AG09309 (cell line): ENCODE measurements at places on chromosomes 4 and X.

DNA sequence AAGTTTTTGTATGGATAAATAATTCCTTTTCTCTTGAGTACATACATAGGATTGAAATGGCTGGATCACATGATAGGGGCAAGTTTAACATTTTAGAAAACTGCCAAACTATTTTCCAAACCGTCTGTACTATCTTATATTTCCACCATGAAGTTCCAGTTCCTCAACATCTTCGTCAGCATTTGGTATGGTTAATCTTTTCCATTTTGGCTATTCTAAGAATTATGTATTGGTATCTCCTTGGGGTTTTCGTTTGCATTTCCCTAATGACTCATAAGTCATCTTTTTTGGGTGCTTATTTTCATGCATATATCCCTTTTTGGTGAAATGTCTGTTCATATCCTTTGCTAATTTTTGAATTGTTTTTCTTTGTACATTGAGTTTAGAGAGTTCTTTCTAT is 227.7 kb downstream of the DLG3 start:
- no peak for DNase-seq

- no peak for DNase-seq
These were observed 21.3 kb upstream of the PDGFC start for GRCh38 chr4:156992943-156993342.

DNA sequence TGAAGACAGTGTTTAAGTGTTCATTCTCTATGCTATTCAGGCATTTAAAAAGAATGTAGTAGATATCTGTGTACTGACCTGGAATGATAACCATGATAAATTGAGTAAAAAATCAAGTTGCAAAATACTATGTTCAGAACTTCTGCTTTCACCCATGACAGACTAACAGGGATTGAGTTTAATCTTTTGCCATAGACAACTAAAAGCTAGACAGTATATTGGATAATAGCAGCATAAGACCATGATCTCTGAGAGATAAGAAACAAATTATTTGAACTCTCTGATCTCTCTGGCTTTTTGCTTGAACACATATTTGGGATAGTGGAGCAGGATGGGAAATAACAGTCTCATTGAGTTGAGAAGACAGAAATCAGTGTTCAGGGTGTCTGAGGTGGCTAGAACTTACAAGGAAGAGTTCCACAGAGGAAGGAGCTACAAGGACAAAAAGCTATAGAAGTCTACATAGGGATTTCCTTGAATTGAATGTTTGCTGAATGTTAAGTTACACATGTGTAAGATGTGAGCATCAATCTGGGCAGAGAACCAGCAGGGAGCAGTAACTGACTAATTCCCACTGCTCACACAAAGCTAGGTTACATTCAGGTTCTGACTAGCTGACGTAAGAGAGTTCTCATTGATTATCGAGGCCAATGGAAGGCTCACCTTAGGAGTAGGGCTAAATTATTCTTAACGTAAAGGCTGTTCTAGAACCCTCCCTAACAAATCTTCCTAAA is 60.4 kb downstream of the SLC30A9 start:
- DNase-seq, result no peak

DNA sequence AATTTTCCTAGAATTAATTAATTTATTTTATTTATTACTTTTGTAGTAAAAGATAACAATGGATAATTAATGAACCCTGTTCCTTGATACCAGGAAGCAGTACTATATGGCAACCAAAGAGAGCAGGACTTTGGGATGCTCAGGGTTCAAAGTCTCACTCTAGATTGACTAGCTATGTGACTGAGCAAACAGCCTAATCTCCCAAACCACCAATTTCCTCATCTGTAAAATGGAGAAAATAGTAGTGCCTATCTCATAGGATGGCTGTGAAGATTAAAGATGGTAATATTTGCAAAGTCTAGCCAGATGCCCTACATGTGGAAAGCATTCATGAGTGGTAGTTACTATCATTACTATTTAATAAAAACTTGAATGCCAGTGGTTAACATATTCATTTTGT is 97.6 kb downstream of the PRDM5 start:
- no peak for DNase-seq

DNA sequence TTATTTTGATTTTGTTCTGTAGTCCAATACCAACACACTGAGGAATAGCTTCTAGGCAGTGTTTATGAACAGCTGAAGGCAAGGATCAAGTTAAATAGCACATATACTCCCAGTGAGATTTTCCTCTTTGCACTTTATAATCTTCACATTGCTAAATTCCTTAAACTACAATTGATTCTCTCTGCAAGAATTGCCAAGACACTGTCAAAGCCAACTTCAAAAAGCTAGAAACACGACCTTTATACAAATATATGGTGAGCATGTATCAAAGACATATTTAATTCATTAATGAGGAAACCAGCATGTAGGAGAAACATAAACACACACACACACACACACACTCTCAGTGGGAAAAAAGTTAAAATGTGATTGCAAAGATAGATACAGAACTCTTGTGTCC is 86.4 kb upstream of the FAM9C start:
- DNase-seq, result no peak

DNA sequence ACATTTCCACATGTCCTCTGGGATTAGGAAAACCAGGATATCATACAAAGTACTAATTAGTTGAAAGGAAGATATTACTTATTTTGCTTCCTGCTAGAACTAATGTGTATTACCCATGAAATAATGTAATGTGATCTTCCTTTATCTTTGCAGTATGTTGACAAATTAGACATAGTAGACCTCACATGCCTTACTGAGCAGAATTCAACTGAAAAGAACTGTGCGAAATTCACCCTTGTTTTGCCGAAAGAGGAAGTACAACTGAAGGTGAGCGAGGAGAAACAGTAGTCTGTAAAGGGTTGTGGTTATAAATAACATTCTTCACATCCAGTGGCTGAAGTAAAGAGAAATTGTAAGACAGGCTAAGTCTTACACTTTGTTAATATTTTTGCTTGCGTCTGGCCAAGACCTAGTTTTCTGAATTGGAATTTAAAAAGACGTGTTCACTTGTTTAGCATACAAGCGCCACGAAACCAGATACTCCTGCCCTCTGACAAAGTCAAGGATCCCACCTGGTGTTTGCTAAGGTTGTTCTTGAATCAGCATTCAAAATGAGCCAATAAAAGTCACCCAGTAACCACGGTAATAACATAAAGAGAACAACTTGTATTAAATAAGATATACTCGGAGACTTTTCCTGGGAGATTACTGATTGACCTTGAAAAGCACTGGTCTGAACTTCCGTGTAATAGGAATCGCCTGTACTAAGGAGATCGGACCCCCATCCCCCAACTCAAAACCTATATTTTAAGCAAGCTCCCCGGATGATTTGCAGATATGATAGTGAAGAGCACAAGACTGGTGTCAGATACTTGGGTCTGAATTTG is 16.9 kb downstream of the STAP1 start:
- DNase-seq, result no peak

- no peak for DNase-seq
These were observed 23.4 kb upstream of the PAQR3 start for GRCh38 chr4:78962597-78963115.

GRCh38 chr4:73603271-73603710 is 16.9 kb downstream of the RASSF6 start:
- DNase-seq, result peak; percentile 39

GRCh38 chrX:37753384-37753783 is 26.5 kb upstream of the CYBB start:
- DNase-seq, result no peak

DNA sequence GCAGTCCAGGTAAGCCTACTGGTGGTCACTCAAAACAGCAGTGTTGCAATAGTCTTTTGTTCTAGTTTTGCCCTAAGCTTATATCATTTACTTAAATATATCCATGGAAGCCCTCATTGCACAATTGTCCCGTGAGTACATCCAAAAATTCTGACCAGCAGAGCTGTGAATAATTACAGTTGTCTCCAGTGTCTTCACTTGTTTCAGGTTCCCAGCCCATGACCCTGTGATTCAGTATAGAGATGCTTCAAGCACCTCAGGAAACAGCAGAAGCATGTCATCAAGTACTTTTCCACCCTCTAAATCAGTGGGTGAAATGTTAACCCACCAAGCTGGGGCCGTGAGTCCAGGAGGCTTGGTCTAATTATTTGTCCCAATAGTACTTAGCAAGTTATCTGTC is 214.9 kb upstream of the RPS6KA3 start:
- DNase-seq, result no peak

- DNase-seq, result peak; percentile 10
These were observed 111.9 kb upstream of the TMEM164 start for GRCh38 chrX:109890910-109891502.

GRCh38 chr4:181127171-181127570 is 1116.0 kb upstream of the TENM3 start:
- no peak for DNase-seq

- peak; percentile 7 for DNase-seq
These were observed 149.5 kb downstream of the MAML3 start for GRCh38 chr4:140004549-140004895.

DNA sequence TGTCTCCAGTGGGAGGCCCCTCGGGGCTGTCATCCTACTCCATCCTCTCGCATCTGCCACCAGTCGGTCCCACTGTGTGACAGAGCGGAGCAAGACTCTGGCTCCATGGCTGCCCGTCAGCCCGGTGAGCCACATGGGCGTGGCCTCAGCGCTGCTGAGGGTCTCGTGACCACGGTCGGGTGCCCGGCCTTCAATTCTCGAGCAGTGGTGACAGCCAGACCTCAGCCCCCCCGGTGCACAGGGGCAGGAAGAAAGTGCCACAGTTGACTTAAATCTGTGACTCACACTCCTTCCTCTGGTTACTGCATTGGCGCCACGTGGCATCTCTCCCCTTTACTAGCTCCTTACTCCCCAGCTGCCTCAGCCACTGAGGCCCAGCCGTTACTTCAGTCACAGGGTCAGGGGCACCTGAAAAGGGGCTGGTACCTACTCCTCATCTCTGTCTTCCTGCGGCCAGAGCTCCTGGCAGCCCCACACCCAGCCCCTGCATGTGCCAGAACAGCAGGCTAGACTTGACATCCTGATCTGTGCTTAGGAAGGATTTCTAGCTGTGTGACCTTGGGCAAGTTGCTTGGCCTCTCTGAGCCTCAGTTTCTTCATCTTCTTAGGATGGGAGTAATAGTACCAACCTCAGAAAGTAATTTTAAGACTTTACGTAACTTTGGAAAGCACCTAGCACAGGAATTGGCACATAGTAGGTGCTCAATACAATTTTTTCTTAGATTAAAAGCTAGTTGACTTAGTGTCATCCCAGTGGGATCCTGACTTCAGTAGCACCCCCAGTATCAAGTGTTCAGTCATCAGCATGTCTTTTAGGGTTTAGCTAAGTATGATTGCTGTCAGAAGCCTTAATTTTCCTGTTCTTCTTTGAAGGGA is 66.1 kb downstream of the TNIP2 start:
- no peak for DNase-seq

GRCh38 chr4:77240469-77241066 is 83.6 kb downstream of the CCNG2 start:
- no peak for DNase-seq

DNA sequence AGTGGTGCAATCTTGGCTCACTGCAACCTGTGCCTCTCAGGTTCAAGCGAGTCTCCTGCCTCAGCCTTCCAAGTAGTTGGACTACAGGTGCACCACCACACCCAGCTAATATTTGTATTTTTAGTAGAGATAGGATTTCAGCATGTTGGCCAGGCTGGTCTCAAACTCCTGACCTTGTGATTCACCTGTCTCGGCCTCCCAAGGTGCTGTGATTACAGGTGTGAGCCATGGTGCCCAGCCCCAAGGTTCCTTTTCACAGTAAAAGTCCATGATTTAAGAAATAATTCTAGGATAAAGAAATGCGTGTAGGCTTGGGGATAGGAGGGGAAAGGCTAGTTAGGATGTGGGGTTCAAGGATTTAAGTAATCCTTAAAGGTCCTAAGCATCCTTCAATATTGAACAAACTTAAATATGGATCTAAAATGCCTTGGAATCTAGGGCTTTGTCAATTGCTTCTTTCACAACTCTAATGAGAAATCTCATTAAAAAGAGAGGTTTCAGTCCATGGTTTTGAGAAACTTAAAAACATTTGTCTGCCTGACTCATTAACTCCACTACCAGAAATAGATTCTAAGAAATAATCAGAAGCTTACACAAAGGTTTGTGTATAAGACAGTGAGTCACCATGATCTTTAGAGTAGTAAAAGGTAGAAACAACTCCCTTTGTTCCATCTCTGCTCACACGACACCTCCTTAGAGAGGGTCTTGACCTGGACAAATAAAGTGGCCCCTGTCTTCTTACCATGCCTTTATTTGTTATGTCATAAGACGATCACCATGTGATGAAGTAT is 203.2 kb downstream of the PTTG2 start:
- peak; percentile 56 for DNase-seq

GRCh38 chr4:136441629-136442282 is 1090.5 kb downstream of the PCDH18 start:
- no peak for DNase-seq

DNA sequence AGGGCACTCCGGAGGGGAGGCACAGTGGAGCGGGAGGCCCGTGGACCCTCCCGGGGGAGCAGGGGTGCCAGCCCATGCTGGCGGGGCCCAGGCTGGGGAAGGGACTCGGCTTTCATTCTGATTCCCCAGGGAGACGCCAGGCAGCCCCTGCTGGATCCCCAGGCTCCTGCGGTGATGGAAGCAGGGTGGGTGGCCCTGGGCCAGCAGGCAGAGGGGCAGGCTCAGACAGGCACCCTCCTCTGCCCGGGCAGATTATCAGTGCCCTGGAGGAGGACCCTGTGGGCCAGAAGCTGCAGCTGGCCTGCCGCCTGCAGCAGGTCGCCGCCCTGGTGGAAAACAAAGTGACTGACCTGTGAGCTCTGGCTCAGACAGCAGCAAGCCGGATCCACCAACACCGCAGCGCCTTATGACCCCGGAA is 2.1 kb upstream of the SRPK3 start:
- no peak for DNase-seq

- DNase-seq, result no peak
These were observed 44.7 kb upstream of the ACSL4 start for GRCh38 chrX:109777749-109778148.
